ENCODE measurements at places on chromosomes 1 and 21.

GRCh38 chr1:26321315-26322041 lies 3.7 kb downstream of the CD52 start:
- peak; percentile 51 for DNase-seq

DNA sequence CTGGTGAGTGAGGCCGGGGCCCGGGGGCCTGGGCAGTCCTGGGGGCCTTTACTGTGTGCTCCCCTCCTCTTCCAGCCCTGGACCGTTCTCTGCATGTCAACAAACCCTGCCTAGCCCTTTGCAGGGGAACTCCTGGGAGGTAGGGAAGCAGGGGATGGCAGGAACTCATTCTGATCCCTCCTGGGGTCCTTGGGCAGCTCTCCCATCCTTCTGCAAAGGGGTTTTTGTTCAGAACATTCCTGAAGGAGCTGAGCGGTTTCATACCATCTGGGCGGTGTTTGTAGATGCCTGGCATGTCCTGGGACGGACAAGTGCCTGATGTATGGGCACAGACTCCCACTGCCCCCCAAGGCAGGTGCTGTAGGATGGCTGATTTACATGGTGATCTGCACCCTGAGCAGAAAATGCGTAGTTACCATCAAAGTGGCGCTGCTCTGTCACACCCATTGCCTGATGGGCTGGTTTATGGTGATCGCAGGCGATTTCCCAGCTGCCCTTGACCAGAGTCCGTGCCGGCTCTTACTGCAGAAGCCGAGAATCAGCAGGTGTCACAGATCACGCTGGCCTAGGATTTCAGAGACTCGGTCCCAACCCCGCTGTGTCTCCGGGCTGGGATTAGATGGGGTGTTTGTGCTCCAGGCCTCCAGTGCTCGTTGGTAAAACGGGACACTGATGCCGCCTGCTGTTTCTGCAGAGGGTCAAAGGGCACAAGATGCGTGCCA lies 71.6 kb upstream of the TRAPPC10 start:
- no peak for DNase-seq

GRCh38 chr1:73516451-73516850 lies 681.5 kb downstream of the LRRIQ3 start:
- no peak for DNase-seq

DNA sequence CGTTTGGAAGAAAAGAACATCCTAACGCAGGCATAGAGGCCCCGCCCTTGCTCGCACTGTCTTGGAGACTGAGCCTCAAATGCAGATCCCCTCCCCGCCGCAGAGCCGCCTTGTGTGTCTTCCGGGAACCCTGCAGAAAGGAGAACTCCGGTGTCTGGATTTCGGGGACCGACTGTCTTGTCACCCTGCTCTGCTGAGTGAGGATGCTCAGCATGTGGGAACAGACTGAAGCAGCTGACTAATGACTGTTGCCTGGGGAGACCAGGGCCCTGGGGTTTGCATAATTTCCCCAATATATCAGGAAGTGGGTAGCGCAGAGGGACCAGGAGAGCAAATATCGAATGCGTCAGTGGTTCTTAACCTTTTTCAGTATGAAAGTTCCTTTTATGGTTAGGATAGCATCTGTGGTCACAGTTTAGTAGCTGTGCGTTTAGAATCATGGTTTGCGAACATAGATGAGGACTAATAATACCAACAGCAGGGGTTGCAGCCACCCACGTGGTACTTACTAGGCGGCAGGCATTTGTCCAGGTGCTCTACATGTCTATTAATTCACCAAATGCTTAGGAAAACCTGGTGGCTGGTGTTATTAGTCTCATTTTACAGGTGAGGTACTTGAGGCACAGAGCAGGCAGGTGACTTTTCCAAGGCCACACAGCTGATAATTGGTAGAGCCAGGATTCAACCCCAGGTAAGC lies 14.3 kb downstream of the GPR137B start:
- DNase-seq = no peak
